Activated T-cell treated with anti-CD3 and anti-CD28 coated beads, Interleukin-2, amount 50 U/mL, for 4 hours (primary cell): ENCODE measurements at places on chromosomes 5 and 9. TPM values are rescaled to one million over a fixed set of nuclear protein-coding genes. Genes with fewer than 3 reads are reported as not detected.

Gene FRRS1L
- 0.10 TPM for total RNA-seq

Gene TESK1
- total RNA-seq: 57.1 TPM

Gene SPATA31E1
- not detected for total RNA-seq

Gene TICAM2
- total RNA-seq: 0.18 TPM
